ENCODE measurements at places on chromosomes 1 and 21.

DNA sequence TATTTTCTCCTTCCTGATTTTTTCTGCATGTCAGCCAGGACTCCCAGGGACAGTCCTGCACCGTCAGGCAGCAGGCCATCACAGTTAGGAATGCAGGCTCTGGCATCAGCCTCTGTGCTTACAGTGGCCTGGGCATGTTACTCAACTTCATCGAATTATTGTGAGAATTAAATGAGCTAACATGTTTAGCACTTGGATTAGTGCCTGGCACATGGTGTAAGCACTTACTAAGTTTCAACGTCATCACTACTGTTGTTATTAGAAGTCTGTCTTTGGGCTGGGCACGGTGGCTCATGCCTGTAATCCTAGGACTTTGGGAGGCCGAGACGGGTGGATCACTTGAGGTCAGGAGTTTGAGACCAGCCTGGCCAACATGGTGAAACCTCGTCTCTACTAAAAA, 45.1 kb downstream of the SCCPDH start:
- DNase-seq, result no peak

DNA sequence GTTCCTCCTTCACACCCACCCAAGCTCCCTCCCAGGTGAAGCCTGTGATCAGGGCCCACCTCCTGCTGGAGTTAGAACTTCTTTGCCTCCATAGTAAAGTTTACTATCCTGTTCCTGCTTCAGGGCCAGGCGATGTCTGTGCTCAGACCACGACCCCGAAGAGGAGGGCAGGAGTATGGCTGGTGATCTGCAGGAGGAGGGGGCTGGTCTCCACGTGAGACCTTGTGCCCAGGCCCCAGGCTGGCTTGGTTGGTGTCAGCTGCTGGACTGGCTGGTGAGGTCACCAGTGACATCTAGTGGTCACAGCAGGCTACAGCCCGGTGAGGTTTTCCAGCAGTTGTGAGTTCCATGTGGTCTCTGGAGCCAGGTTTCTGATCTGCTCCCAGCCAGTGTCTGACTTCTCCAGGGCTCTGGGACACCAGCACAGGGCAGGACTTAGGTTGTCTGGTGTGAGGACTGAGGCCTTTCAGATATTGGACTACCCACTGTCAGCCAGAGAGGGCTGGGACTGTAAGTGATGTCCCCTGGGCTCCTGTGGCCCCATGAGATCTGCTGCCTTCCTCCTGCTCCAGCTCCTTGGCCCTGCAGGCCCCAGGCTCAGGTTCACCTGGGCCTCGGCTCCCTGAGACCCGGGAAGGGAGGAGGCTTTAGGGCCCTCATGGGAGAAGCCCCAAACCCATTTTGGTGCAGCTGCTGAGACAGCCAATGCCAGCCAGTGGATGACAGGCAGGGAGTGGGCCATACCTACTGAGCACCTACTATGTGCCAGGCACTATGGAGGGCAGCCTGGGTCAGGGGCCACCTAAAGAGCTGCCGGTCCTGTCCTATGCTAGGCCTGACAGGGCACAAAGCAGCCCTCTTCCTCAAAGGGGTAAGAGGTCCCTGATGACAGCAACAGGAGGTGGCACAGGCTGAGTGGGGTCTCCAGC, 6.0 kb upstream of the UBL4B start:
- DNase-seq, result peak; percentile 59

- DNase-seq, result peak; percentile 19
Measured at GRCh38 chr1:89671775-89672488, 39.0 kb downstream of the LRRC8C start.

- no peak for DNase-seq
Measured at GRCh38 chr1:20200966-20201365, 14.6 kb upstream of the PLA2G2C start.

DNA sequence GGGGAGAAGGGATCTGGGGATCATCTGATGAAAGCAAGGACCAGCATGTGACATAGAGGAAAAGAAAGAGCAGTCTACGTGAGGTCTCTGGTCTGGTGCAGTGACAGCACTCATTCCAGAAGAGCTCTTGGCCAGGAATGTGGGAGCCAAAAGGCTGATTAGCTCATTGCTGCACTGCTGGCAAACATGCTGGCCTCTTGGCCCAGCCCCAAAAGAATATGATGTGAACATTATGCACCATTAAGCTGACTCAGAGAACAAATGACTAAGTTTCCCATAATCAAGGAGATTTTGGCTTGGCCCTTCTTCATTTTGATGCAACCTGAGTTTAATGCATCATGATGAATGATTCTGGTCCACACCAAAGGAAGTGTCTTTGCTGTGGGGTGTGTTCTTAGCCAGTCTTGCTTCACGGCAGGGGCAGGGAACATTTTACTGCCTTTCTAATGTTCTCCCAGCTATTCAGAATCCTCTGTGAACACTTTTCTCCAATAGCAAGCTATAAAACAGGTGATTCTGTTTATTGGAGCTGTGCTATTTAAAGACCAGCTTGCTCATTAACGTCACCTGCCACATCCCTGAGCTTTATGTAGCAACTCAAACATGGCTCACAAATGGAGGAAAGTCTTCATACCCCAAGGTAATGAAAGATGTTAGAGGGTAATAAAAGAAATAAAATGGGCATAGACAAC, 55.1 kb downstream of the PCBP3 start:
- no peak for DNase-seq

GRCh38 chr1:67919274-67920072, 86.2 kb upstream of the GNG12 start:
- no peak for DNase-seq

DNA sequence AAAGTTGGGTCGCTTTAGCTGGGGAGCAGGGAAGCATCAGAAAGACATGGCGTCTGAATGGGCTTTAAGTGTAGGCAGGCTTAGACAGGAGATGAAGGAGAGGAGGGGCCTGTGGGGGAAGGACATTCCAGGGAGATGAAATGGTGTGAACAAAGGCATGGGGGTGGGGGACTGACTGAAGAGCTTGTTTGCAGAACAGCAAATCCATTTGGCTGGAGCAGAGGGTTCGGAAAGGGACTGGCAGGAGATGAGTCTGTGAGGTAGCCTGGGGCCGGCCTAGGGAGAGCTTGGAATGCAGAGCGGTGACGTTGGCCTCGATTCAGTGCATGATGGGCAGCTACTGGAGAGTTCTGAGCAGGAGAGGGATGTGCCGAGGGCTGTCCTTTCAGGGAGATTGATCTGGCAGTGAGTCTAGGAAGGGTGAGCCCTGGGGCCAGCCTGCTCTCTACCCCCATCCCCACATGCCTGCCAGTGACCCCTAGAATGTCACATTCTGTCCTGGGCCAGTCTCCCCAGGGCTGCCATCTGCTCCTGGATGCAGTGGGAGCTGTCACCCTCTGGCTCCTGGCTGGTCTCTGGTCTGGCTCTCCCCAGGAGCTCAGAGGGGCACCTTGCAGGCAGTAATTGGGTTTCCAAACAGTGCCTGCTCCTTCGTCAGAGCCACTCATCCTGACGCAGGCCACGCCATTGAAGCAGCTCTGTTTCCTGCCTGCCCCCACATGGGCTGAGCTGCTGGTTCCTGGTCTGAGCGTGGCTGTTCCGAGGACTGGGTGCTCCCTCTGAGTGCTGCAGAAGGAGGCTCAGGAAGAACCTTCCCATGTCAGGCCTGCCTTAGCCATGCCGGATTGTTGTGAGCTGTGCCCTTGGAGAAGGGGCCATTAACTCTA, 22.3 kb upstream of the TMEM222 start:
- DNase-seq, result no peak

GRCh38 chr1:175656416-175656815, 87.0 kb downstream of the TNR start:
- DNase-seq, result no peak

- DNase-seq, result no peak
Measured at GRCh38 chr1:101797722-101798121, 199.0 kb downstream of the OLFM3 start.
